A172 (cell line): ENCODE measurements at places on chromosomes 4 and X.
A peak's percentile ranks its signal among the peaks of the same experiment; 100 is the strongest.

DNA sequence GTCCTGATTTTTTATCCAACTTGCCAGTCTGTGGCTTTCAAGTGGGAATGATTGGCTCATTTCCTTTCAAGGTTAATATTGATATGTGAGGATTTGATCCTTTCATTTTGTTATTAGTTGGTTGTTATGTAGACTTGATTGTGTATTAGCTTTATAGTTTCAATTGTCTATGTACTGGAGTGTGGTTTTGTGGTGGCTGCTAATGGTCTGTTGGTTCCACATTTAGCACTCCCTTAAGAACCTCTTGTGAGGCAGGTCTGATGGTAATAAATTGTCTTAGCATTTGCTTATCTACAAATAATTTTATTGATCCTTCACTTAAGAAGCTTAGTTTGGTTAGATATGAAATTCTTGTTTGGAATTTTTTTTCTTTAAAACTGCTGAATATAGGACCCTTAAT is 190.6 kb downstream of the CPXCR1 start:
- no peak for DNase-seq

DNA sequence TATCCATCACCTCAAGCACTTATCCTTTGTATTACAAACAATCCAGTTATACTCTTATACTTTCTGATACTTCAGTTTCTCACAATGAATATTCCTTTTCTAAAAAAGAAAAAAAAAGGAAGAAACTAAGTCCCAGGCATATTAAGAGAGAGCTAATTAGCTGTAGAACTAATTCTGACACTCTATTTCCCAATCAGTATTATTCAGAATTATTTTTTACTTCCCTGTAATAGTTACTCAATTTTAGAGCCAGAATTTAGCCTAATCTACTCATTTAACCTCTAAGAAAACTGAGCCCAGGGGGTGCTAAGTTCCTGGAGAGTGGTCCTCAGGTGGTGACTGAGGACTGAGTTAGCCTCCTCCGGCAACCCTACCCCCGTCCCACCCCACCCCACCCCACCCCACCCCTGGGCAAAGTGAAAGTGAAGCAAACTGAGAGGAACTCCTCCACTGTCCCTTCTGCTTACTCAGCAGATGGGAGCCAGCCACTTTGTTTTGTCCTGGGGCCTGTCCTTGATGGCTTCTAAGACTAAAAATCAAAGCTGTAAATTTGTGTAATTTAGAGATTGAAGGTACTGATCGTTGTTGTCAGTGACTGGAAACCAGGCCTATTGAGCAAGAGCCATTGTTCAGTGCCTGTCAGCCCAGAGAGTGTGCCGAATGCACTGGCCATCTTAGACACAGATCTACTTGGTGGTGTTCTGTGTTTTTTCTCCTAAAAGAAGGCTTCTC is 162.1 kb downstream of the CBR4 start:
- peak; percentile 11 for DNase-seq

DNA sequence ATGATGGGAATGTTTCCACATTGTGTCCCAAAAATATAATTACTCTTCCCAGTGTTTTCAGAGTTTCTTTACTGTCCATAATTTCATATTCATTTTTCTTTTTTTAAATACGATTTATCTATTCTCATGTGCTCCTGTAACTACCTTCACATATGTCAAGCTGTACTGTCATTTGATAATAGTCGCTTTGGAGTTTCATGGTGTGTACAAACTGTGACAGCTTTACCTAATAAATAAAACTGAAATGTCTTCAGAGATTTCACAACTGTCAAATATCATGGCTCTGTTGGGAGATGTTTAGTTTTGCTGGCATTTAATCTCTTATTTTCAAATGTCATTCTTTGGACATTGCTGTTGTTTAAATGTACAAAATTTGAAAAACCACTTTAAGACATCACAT is 450.2 kb downstream of the TLL1 start:
- no peak for DNase-seq

DNA sequence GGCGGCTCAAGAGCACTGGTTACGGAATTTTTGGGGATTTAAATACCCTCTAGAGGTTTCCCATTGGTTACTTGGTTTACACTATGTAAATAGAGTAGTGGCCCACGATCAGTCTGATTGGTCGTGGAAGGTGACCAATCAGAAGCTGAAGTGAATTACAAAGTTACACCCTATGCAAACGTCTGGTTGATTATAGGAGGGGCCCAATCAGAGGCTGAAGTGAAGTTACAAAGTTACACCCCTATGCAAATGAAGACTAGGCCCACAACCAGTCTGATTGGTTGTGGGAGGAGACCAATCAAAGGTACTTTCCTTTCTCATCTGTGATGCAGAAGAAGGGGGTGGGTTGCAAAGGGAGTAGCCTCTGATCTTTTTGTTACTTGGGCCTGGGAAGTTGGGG is 45.1 kb upstream of the HSD17B10 start:
- peak; percentile 37 for DNase-seq

- no peak for DNase-seq
Measured at GRCh38 chrX:121333942-121334341, 286.5 kb downstream of the GLUD2 start.

DNA sequence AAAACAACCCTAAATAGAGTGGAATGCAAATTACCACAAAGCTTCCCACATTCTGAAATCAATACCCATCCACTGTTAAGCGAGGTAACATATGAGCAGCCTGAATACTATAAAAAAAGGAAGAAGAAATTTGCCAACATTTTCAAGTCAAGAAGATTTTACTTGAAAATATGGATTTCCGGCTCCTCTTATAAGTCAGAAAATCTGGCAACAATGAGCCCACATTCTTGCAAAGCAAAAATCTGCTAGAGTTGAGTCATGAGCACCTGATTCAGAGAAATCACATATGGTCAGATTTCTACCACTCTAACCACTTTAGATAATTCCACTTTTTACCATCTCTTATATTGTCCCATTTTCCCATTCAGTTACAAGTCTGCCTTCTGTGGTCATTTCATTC is 395.7 kb downstream of the DTHD1 start:
- DNase-seq = peak; percentile 33
